Fibroblast of skin of abdomen (primary cell): ENCODE measurements at places on chromosomes 1 and 21.

- no peak for DNase-seq
Observed at GRCh38 chr1:60923389-60924087, 158.8 kb upstream of the NFIA start.

DNA sequence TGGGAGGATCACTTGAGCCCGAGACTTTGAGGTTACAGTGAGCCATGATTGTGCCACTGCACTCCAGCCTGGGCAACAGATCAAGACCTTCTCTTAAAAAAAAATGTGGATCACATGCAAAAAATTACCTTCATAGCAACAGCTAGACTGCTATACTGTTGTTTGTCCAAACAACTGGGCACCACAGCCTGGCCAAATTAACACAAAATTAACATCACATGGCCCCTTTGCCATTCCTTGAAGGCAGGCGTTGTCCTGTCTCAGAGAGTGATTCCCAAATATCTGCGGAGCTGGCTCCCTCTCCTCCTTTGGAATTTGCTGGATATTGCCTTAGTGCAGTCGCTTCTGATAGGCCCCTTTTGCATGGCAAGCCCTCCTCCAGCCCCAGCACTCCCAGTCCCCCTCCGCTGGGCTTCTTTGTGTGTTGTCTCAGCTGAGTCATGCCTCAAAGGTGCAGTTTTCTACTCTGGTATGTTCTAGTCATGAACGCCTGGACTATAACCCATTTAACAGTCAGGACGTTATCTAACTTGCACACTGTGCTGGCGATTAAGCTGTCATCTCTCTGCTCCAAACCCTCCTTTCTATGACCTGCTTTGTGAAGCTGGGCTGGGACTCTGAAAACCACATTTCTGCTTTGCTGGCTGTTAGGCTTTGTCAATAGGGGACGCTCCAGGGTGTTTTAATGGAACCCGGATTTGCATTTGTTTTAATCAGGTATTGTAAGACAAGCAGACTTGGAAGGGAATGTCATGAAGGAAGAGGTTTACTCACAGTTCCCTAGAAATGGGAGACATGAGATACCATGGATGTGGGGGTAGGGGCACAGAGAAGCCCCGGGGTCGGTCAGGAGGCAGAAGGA, 20.1 kb upstream of the HPCAL4 start:
- DNase-seq, result peak; percentile 8

- no peak for DNase-seq
Observed at GRCh38 chr1:161844696-161845095, 78.6 kb downstream of the ATF6 start.

DNA sequence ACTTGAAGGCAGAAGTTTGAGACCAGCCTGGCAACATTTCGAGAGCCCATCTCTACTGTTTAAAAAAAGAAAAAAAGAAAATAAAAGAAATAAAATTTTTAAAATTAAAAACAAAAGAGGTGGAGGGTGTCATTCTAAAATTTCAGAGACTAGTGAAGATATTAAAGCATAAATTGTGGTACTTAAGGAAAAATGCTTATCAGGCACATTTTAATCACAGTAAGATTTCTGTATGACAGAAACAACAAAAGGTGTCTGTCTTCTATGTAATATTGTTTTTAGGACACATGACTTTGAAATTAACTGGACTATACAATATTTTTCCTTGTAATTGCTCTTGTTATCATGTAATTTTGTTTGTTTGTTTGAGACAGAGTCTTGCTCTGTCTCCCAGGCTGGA, 4.6 kb downstream of the WASF2 start:
- no peak for DNase-seq

GRCh38 chr1:17521946-17522612, 17.4 kb upstream of the ARHGEF10L start:
- no peak for DNase-seq
